ENCODE measurements at places on chromosomes 6 and 20. TPM values are rescaled to one million over a fixed set of nuclear protein-coding genes. Genes with fewer than 3 reads are reported as not detected.

The EYA4 gene
- total RNA-seq: 1.9 TPM

The MYT1 gene
- total RNA-seq: not detected

GRCh38 chr20:16287776-16288175 lies 285.5 kb downstream of the KIF16B start:
- no peak for DNase-seq

The GSTA3 gene
- not detected for total RNA-seq

DNA sequence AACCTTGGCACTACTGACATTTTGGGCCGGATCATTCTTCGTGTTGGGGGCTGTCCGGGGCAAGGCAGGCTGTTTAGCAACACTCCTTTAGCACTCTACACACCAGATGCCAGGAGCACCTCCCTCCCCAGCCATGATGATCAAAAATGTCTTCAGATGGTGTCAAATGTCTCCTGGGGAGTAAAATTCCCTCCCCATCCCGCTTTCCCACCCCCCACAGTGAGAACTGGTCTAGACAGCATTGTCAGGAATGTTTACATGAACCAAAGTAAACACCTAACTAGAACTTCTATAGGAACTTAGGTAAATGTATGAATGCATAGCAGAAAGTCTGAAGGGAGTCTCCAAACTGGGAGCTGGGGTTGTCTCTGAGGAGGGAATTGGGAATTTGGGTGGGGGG lies 70.0 kb upstream of the TOP1 start:
- DNase-seq: no peak

The POU5F1 gene
- 1.2 TPM for total RNA-seq

DNA sequence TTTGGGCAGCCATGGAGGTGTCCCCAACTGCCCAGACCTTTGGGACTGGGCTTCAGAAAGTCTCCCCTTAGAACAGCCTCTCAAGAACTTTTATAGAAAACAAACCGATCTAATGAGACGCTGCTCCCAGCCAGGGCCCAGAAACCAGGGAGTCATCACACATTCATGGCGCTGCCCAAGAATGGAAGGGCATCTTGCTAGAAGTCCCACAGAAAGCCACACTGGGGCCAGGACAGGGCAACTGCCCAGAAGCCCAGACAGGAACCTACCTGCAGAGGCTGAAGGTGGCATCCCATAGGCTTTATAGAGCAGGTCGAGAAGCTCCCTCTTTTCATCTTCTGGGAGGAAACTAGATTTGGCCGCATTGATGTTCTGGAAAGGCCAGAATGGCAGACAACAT lies 31.5 kb downstream of the ADA start:
- no peak for DNase-seq

The POM121L2 gene
- total RNA-seq: not detected

DNA sequence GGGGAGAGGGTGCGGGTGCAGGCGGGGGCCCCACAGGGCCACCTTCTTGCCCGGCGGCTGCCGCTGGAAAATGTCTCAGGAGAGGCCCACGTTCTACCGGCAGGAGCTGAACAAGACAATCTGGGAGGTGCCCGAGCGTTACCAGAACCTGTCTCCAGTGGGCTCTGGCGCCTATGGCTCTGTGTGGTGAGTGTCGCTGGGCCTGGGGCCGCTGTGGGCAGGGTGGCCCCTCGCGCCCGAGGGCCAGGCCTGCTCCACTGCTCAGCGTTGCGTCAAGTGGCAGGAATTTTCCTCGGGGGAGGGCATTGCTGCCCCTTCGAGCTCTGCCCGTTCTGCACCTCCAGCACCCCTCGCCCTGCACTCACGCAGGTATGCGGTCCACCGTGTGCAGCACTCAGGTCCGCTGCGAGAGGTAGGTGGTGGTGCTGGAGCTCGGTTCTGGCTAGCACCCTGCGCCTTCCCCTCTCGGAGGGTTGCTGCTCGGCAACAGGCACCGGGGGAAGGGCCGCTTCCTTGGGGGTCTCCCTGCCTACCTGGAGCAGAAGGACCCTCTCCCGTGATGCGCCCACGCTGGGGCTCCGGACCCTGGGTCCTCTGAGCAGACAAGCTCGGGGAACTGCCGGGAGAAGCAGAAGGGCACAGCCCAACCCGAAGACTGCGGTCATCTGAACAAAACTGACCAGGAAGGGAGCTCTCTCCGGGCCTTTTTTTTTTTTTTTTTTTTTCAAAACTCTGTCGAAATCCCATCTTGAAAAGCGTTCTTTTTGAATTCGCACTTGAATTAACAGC lies 674 bp downstream of the MAPK14 start:
- no peak for DNase-seq

The LRRC1 gene
- 45.9 TPM for total RNA-seq

DNA sequence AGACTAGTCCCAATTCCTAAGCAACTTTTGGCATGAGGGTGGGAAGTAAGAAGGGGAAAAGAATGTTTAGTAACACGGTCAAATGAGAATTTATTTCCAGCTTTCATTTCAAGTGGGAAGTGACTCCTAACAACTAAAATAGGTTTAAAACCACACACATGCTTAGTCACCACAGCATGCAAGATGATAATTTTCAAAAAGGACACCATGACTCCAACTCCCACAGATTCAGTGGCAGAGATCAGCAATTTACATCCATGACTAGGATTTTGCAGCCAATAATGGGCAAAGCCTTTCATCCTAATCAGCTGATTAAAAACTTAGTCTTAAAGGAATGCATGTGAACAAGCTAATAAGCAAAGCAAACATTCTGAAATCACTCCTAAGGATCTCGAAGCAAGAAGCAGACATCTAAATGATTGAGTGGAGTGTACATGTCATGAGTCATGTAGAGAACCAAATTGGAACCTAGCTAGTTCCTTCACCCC lies 48.1 kb upstream of the GCLC start:
- DNase-seq: no peak

- peak; percentile 78 for DNase-seq
Observed at GRCh38 chr6:29976588-29977424, 34.5 kb downstream of the HLA-A start.

DNA sequence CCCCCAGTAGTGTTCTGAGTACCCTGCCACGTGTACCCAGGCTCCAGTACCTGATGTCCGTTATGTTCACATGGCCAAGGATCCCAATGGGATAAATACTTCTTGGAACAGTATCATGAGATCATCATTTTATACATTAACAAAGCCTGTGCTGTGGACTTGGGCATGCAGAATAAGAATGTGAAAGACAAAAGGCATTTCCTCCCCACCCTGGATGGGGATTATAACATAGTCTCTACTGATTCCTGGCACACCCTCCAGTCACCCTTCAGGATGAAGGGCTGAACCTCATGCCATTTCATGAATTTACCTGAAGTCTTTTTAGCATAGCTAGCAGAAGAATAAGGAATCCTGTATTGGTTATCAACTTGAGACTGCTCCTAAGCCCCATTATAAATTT lies 2.8 kb downstream of the TNFRSF21 start:
- DNase-seq: no peak

DNA sequence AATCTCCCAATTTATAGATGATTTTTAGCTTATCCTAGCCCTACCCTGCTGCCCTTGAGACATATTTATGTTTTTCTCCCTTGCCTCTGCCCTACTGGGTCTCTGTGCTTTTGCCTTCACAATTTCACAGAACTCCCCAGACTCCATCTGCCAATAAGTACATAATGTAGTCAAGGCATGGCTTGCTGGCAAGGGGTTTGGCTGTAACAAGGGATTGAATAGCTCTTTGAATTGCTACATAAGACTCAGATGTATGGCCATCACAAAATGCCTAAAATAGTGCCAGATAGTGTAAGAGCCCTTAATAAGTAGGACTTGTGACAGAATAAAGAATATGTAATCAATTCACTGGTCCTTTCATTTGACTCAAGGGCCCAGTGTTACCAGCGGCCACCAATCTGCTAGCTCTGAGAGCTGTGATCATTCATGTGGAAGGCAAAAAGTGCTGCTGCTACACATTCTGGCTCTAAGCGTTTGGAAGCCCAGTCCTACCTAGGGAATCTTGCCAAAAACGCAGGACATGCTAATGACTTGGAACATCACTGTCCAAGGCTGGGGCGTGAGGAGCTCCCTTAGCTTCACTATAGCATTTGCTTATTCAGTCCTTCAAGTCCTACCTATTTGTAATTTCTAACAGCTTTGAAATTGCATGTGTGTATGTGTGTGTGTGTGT lies 20.5 kb downstream of the CLVS2 start:
- no peak for DNase-seq

DNA sequence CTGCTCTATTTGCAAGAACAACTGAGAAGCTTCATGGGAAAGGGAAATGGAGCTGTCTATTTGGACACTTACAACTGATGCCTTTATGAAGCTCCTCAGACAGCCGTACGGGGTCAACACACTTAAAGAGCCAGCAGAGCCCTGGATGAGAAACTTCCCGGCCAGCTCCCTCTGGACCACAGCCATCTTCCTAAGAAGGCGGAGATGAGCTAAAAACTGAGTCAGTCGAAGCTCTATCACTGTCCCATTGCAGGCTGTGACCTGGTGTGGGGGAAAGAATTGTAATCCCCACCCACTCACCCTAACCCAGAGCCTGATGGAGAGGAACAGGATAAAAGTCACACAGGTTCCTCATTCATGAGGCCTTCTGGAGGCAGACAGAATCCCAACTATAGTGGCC lies 360.4 kb upstream of the JARID2 start:
- no peak for DNase-seq

DNA sequence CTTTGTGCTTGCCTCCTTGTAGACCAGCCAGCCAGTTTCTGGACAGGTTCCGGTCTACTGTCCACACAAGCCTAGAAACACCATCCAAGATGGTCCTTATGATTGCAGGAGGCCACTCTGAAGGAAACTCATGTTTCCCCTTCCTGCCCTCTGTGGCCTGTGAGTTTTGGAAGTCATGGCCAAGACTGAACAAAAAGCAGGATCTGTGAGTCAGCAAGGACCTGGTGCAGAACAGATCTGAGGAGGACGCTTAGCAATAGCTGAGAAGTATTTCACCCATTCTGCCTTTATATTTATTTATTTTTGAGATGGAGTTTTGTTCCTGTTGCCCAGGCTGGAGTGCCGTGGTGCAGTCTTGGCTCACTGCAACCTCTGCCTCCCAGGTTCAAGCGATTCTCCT lies 134.6 kb upstream of the EEF1E1 start:
- no peak for DNase-seq

The TSBP1 gene
- not detected for total RNA-seq

DNA sequence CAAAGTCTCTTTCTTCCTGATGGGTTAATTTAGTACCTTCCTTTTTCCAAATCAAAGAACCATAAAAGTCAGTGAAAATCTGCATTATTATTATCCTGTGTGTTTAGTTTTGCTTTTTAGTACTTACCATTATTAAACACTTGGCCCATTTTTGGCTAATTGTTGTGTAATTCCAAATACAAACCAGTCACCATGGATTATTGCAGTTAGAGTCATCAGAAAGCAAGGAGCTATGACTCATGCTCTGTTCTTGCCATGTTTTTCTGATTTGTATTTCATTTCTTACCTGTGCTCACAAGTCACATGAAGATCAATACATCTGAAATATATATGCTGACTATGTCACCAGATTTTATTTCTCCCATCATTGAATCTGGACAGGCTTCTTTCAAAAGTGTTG lies 31.3 kb downstream of the SLC22A3 start:
- no peak for DNase-seq

The RNGTT gene
- total RNA-seq: 20.5 TPM

DNA sequence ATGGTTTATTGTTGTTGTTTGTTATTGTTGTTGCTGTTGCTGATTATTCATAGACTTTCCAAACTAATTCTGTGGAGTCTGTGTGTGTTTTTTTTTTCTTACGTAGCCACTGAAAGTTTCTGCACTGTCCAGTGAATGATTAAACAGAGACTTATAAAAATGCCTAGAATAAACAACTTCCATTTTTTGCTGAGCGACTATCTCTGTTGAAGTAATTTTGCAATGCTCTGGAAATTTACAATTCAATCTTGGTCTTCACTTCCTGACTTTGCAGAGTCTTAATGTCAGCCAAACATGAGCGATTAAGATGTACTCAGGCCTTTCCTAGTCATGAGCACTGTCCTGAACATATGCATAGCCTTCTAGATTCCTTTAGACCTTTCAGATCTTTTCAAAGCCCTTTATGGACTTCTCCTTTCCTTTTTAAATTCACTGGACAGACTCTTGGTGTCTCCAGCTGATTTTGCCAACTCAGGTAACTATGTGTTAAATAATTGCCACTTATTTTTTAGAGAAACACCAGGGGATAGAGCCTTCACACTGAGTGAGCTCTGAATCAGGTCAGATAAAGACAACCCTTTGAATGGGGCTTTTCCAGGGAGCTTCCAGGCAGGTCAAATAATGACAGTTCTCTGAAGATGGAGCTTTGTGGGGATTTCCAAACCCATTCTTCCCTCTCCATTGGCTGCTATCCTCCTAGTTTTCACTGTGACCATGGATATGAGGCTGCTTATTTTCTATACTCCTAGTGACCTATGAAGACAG lies 622.8 kb upstream of the EPHA7 start:
- DNase-seq: no peak

The HMGN3 gene
- 98.8 TPM for total RNA-seq

GRCh38 chr20:16313917-16314316 lies 259.3 kb downstream of the KIF16B start:
- DNase-seq: no peak

- DNase-seq: no peak
Observed at GRCh38 chr6:16391451-16391912, 153.1 kb downstream of the GMPR start.

The RUNX2 gene
- 12.3 TPM for total RNA-seq

DNA sequence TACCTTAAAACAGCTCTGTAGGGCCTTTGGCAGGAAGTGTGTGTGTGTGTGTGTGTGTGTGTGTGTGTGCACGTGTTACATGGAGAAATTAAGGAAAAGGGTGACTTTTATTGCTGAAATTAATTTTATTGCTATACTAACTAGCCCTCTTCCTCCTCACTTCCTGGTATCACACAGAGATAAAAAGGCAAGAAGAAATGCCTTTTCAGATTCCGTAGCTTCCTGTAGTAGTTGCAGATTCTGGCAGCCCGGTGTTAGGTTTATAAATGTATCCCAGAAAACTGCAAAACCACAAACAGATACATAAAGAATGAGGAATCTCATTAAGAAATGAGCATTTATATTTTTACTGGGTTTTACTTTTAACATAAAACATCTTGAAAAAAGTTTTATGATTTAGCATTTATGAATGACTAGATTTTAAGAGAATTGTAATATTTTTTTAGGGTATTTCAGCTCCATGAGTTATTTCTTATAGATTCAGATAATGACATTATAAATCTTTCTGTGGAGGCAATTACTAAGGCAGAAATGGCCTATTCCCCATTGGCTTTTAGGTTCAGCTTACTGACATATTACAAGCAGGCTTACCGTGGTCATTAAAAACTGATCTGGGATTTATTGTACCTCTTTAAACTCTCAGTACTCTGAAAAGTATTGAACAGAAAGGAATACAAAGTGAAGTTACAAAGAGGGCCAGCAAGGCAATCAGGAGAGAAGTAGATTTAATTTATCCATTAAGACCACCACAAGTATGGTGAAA lies 249.1 kb upstream of the TSHZ2 start:
- no peak for DNase-seq

DNA sequence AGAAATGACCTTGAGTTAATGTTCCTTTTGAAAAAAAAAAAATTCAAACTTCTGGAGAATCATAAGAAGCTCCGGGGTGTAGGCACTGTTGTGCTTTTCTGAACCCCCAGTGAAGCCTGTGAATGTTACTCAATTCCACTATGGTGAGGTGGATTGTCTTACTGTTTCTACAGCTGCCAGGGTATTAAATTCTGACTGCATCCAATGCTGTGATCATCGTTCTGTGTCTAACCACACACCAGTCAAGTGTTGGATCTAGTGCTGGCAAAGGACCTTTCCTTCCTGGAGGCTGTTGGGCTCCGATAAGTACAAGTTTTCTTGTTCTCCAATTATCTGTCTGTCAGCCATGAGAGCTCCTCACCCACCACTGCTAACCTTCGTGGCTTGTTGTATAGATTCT lies 162.0 kb upstream of the EPHA7 start:
- DNase-seq: no peak
